AG09309 (cell line): ENCODE measurements at places on chromosomes 4 and X.
A peak's percentile ranks its signal among the peaks of the same experiment; 100 is the strongest.

GRCh38 chr4:81844717-81845116 is 373.0 kb upstream of the RASGEF1B start:
- peak; percentile 11 for DNase-seq

GRCh38 chr4:1351854-1352566 is 5.0 kb downstream of the UVSSA start:
- DNase-seq: no peak

- no peak for DNase-seq
Observed at GRCh38 chrX:21151051-21151450, 223.2 kb upstream of the CNKSR2 start.

DNA sequence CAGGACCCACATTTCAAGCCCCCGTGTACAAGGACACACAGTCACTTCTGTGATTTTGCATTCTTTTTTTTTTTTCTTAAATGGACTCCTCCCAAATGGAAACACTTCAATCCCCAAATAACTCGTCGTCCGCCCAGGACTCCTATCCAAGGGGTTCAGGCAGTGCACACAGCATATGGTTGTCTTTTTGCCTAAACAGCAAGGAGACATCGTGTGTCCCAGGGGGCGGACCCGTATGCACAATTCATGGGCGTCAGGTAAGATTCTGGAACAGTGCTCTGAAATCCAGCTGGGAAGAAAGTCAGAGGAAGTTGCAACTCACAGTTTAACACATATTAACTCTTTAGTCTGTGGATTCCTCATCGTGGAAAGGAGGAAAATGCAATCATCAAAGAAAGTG is 231.3 kb downstream of the SHOX start:
- DNase-seq: no peak

DNA sequence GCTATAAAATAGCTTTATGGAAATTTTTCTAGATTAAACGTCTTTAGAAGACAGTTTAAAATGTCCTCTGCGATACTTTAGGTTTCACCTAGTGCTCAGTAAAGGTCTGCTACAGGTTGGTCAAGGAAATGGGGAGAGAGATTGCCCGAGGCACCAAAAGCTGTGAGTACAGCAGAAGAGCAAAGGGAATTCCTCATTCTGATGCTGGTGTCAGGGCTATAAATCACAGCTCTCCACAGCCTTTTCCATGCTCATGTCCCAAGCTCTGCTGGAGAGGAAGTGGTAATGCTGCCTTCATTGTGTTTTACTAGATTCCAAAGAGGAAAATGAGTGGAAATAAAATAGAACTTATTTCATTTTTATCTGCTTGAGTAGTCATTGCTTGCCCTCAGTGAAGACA is 2060.4 kb downstream of the ARAP2 start:
- no peak for DNase-seq

DNA sequence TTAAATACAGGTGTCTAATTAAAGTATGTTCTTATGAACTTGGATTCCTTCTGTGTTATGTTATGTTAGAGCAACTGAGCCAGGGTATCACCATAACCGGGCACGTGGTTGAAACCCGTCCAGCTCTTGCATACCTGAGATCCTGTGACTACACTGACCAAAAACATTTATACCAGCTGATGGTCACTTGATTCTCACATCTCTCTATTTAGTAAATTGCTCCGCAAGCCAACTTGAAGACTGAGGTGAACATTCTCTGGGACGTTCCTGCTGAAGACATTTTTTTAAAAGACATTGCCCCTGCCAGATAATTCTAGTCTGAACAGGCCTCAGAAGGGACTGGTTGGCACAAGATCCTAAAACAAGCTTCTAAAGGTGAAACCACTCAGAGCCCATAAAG is 550.0 kb upstream of the DIPK2B start:
- no peak for DNase-seq

DNA sequence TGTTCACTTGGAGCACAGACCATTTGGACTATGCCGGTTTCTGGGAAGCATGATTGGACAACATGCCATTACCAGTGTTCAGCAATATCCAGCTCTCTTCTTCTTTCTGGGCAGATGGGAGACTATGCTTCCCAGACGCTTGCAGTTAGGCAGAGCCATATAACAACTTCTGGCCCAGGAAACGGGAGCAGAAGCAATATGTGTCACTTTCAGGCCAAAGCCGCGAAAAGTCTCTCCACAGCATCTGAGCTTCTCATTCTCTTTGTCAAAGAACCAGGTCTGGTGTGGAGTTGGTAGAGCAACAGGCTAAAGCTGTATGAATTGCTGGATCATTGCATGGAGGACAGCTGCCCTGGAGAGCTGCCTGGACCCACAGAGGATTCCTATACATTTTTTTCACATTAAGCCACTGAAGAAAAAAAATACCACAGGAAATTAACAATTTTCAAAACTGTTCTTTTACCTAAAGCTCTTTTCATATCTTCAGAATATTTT is 131.4 kb upstream of the FRG1 start:
- no peak for DNase-seq

DNA sequence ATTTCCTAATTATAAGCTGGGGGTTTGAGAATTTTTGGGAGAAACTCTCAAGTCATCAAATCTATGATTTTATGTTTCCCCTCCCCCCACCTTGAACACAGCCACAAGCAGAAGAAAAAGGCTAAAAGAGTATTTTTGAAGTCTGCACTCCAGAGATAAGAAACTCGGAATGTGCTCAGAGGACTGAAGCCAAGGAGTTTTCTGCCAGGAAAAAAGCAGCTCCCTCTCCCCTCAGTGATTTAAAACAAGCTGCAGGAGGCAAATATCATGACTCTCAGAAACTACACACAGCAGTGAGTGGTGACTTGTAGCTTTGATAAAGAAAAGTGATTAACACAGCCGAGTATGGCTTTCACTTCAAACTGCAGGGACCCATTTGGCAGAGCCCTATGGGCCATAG is 800.2 kb upstream of the FTHL17 start:
- DNase-seq: no peak

- no peak for DNase-seq
Observed at GRCh38 chrX:46117234-46117633, 428.0 kb downstream of the ZNF674 start.

DNA sequence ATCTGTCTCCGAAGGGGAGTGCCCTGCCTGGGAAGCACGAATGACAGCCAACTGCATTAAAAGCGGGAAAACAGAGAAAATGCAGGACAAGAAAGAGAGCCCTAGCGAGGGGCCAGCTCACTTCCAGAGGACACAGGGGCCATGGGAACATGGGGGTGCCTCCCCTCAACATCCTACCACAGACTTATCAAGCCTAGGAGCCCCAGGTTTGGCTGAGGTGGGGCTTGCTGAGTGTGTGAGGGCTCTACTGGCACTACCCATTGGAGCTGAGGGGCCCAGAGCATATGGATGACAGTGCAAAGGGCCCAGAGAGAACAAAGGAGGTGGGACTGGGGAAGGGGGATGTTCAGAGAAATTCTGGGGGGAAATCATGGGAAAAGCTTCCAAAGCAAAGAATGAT is 101.8 kb downstream of the PJA1 start:
- no peak for DNase-seq

DNA sequence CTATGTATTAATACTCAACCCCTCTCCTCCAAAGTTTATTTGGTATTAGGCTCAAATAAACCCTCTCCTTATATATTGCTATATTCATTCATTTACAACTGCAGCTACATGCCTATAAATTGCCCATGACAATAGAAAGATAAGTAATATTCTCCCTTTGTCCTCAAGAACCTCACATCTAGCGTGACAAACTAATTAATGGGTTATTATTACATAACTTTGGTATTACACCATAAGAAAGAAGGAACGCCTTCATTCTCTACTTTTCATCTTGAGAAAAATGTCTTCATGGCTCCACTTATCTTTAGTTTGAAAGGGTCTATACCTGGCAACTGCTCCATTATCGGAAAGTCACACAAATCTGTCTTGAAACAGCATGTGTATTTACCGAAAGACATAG is 157.7 kb upstream of the RASGEF1B start:
- no peak for DNase-seq

- DNase-seq: no peak
Observed at GRCh38 chr4:6776920-6777635, 5.4 kb upstream of the KIAA0232 start.

DNA sequence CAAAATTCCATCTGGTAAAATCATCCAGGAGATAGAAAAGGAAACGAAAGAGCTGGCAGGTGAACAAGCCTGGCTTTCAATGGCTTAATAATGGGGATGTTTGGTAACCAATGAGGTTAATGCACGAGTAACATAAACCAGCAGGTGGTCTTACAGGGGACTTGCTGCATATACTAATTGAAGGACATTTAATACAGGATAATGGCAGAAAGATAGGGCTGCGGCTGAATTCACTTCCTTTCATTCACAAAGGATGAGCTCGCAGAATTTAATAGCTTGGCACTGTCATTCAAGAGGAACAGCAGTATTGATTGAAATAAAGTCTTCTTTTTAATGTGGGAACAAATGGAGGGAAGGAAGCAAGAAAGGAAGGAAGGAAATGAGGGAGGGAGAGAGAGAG is 156.3 kb upstream of the RAI2 start:
- DNase-seq: no peak

GRCh38 chr4:111128327-111128726 is 505.4 kb upstream of the PITX2 start:
- no peak for DNase-seq

GRCh38 chr4:15024386-15024785 is 22.1 kb downstream of the CPEB2 start:
- DNase-seq: no peak

DNA sequence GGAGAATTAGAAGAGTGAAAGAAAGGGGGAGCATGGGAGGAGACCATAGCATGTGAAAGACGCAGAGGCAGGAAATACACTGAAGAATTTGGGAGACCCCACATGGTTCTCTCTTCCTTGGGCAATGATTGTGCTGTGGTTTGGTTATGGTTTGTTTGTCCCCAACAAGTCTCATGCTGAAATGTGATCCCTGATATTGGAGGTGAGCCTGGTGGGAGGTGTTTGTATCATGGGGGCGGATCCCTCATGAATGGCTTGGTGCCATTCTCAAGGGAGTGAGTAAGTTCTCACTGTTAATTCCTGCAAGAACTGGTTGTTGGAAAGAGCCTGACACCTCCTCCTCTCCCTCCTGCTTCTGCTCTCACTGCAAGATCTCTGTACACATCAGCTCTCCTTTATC is 78.6 kb upstream of the RAI2 start:
- DNase-seq: no peak

DNA sequence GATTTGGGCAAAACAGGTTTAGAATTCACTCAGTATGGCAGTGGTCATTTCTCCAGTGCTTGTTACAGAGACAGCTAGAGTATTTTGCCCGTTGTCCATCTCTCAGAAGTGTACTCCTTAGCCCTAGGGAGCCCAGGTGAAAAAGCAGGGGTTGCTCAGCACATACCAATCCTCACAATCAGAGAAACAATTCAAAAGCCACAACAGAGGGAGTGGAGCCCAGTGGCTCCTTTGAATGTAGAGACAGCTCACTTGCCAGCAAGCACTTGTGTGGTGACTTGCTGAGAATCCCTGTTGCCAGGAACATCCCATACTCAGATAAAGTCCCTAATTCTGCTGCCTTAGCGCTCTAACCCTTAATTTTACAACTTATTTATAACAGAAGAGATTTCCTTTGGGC is 1488.3 kb downstream of the RPA4 start:
- no peak for DNase-seq

- DNase-seq: no peak
Observed at GRCh38 chr4:118141240-118141639, 107.0 kb downstream of the NDST3 start.

DNA sequence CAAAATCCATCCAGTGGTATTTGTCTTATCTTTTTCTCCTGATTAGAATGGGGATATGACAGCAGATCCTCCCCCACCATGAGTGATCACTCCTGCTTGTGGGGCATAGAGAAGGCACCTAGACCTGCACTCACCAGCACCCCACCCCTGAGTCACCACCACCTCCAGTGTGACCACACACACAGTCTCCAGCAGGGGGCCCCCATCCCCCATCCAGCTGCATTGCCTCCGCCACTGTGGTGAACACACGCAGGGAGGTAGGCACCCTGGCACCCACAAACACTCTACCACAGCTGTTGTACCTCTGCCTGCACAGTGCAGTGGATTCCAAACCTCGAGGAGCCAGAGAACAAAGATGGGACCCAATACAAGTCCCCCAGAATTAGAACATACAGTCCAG is 9.0 kb upstream of the MAGEA8 start:
- no peak for DNase-seq

GRCh38 chr4:84849051-84849640 is 117.3 kb downstream of the WDFY3 start:
- no peak for DNase-seq

DNA sequence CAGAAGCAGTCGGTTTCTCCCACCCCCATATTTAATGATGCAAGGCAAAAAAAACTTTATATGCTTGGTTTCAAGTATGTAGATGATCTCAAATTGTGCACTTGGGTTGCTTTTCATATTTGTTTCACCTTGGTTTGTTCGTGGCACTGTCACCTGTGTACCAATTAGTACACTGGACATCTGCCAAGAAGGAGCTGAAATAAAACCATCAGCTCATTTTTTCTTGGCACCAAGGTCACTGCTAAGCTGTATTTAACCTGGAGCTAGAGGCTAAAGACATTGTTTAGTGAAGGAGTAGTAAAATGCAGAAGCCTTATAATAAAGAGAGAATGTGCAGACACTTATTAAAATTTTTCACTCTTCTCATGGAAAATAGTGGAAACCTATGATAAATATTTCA is 430.8 kb downstream of the ARHGAP24 start:
- no peak for DNase-seq

DNA sequence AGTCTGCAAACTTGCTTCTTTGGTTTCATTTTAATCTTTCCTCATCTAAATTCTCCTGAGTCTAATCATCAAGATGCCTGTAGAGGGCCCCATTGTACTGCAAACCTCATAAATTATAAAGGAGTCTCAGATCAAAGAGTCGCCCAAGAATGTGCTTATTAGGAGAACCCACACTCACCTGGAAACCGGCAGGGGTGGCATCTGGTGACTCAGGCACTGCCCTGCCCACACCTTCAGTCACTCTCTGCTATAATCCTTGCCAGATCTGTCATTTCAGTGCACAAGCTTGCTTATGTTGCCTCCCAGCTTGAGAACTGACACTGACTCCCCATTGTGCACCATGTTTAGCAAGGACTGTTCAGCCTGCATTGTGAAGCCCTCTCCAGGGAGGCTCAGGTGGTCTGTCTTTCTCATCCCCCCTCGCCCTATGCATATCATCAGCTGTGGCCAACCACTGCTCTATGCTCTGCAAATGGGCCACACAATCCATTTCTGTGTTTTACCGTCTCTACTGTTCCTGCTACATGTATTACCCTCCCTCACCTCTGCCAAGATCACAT is 12.4 kb downstream of the EPGN start:
- no peak for DNase-seq

DNA sequence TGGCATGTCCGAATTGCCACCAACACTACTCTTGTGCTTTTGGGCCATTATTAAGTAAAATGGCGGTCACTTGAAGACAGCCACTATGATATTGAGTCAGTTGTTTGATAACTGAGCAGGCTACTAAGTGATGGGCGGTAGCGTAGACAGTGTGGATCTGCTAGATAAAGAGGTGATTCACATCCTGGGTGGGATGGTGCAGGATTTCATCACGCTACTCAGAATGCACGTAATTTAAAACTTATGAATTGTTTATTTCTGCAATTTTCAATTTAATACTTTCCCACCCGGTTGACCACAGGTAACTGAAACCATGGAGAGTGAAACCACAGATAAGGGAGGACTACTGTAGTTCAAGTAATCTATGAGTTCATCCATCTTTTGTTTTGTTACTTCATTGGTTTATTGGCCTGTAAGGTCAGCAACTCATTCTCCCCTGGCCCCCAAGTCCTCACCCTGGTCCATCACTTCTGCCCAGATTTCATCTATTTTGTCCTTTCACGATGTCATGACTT is 2.9 kb downstream of the ARAF start:
- DNase-seq: peak; percentile 31
